Right renal cortex interstitium (tissue), 3 donors: ENCODE measurements at places on chromosomes 12 and 14.

DNA sequence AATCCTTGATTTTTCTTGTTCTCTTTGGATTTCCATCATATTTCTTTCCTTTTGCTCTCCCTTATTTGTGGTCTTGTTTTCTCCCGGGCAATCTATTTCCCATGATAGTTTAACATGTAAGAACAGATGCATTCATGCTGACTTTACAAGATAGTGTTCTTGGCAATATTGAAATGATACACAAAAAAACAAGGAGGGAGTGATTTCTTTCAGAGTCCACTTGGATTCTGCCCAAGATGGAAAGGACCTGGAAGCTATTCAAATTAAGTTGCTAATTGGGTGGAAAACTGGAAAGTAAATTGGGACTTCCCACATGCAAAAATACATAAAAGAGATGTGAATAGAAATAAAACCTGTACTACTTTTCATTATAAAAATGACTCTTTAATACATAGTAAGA lies 14.4 kb upstream of the YARS2 start:
- no peak for DNase-seq

- no peak for DNase-seq
These were observed 144.1 kb upstream of the PTPRQ start for GRCh38 chr12:80299976-80300375.

DNA sequence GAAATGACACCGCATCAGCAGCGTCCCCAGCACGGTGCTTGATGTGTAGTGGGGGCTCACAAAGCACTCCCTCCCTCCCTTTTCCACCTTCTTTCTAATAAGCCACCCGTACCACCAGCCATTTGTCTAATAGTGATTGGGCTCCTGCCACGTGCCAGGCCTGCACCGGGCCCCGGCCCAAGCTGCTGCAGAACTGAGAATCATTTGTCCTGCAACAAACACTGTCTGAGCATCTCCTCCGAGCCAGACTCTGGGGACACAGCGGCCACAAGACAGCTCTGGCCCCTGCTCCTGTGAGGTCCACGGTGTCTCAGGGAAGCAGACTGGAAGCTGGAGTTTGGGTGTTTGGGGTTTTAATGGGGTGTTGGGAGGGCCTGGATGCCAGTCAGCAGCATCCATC lies 43.9 kb downstream of the MVK start:
- DNase-seq, result no peak

DNA sequence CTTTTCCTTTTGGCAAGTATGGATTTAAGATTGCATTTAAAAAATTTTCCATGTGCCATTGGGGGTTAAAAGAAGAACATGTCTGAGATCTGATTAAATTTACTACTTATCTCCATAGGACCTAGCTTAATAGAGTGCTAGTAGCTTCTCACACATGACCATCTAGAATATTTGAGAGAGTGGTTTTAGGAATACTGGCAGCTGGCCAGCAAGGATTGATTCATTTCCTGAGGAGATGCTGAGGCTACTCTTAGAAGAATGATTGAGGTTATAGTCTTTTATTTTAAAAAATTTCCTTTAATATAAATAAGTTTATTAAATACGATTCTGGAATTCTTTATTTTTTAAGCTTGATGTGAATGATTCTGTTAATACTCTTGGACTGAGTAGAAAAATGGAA lies 56.2 kb downstream of the MIPOL1 start:
- DNase-seq, result no peak

GRCh38 chr14:106547735-106548434 lies 1021.5 kb downstream of the TMEM121 start:
- DNase-seq, result no peak

DNA sequence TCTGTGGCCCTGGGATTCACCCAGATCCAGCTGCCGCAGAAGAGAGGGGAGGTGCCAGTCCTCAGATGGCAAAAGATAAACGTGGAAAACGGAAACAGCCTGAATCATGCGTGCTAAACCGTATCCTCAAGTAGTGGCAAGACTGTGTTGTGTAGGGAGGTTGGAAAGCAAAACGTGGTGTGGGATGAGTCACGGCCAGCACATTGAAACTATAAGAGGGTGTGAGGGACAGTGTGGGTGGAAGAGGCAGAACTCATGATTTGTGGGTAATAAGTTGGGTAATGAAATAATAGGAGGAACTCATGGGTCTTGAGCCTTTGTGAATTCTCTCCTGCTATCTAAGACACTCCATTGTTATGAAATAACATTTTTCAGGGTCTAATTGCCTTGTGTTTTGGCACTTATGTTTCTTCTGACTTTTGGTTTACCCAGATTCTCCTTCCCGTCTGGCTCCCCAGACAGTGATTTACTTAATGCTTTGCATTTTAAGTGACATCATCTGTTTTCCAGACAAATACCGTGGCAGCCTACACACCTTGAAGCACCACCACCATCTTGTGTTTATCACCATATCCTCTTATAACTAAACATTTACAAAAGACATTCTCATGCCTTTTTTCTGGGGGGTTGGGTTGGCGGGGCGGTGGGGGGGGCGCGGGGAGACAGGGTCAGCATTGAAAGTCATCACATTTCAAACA lies 62.3 kb upstream of the PTCSC3 start:
- no peak for DNase-seq

DNA sequence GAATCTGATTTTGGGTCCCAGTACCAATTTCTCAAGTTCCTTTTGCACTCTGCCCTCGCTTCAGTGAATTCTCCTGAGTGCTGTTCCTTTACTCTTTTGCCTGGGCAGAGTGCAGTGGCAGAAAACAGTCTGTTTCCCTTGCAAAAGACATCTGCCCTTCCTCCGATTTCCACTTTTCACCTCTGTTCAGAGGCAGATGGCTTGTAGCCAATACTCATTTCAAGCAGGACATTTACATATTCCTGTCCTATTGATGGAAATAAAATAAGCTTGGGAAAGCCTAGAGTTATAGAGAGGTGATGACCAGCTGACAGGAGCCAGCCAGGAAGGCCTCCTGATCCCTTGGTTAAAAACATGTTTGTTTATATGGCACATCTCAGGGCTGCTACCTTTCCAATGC lies 111.0 kb downstream of the SLC8A3 start:
- no peak for DNase-seq

DNA sequence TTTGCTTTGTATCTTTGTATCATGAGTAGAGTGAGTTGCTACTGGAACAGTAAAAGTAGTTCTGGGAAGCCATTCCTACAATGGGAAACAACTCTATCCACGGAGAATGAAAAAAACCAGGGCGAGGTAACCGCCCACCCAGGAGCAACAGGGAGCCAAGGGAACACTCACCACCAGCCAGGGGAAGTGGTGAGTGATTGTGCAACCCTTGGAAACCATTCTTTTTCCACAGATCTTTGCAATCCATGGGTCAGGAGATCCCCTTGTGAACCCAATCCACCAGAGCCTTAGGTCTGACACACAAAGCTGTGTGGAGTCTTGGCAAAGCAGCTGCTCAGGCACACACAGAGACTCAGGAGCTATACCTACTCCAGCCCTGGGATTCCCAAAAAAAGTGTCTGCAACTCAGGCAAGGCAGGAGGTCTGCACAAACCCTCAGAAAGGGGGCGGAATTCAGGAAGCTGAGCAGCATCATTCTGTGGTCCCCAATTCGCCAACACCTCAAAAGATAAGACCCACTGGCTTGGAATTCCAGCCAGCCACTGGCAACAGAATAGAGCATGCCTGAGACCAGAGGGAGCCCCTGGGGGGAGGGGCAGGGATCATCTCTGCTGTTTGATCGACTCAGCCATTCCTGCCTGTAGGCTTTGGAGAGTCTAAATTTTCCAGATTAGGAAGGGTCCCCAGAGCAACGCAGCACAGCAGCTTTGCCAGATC lies 52.1 kb upstream of the PPFIA2 start:
- no peak for DNase-seq

DNA sequence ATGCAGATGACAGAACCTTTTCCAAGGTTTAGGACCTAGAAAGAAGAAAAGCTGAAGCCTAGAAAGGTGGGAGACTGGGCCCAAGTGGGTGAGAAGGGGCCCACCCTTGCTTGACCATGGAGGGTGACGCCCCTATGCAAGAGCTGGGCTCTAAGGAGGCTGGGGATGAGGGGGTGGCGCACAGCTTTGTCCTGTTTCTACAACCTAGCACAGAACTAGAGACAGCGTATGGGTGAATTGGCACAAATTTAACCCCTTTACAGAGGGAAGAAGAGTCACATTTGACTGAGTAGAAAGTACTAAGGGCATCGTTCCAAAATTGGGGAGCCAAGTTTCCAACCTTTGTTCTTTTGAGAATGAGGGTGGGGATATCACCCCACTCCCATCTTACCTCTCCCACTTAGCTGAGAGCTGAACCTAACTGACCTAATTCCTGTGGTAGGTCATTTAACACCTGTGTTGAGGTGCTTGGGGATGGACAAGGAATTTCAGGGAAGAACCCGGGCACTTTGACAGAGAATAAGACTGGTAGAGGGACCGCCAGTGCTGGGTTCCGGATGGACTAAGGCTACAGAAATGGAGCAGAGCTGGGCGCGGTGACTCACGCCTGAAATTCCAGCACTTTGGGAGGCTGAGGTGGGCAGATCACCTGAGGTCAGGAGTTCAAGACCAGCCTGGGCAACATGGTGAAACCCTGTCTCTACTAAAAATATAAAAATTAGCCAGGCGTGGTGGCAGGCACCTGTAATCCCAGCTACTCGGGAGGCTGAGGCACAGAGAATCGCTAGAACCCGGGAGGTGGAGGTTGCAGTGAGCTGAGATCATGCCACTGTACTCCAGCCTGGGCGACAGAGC lies 5.2 kb downstream of the NFKBIA start:
- DNase-seq, result no peak
